Psoas muscle (tissue), 8 donors: ENCODE measurements at places on chromosomes 11 and 22. TPM values are rescaled to one million over a fixed set of nuclear protein-coding genes. Genes with fewer than 3 reads are reported as not detected.
A peak's percentile ranks its signal among the peaks of the same experiment; 100 is the strongest.

TSPAN4 gene
- polyA plus RNA-seq = 11.4 TPM

SYCE3 gene
- polyA plus RNA-seq = not detected

PGA4 gene
- polyA plus RNA-seq = 1.1 TPM

PLEKHB1 gene
- 10.4 TPM for polyA plus RNA-seq

OR51A4 gene
- not detected for polyA plus RNA-seq

DNA sequence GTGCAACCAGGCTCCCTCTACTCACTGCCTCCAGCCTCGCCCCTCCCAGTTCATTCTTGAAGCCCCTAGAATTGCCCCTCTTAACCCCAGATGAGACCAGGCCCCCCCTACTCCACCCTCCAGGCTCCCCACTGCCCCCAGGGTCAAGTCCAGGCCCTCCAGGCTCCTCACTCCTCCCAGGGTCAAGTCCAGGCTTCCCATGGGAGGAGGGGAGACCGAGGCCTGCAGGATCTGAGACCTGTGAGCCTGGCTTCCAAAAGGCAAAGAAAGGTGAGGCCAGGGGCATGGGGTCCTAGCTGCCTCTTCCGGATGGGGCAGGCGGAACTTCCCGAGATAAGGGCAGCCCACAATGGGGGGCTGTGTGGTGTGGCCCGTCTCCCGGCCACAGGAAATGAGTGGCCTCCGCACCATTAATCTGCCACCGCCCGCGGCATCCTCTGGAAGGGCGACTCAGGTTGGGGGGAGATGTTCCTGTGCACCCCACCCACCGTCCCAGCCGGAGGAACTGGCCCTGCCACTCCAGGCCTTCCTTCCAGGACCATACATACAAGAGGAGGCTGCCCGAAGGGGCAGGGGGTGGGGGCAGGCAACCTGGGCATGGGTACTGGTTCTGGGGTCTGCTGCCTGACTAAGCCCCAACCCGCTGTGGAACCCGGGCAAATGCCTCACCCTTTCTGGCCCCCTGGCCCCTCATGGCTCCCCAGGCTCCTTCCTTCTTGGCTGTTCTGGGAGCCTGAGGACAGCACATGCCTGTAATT lies 35.1 kb upstream of the WNT11 start:
- no peak for DNase-seq
- no peak overlapping the region for H3K4me3 ChIP-seq
- H3K4me1 ChIP-seq = peaks cover 3% of the 10 kb centered on the region
- no peaks in the 10 kb centered on the region for H3K36me3 ChIP-seq
- H3K27me3 ChIP-seq = no peaks in the 10 kb centered on the region
- H3K27ac ChIP-seq = no peak overlapping the region

GRCh38 chr11:88359114-88359513 lies 21.6 kb upstream of the CTSC start:
- H3K36me3 ChIP-seq = no peaks in the 10 kb centered on the region
- DNase-seq = no peak
- H3K4me1 ChIP-seq = peaks cover 11% of the 10 kb centered on the region
- no peak overlapping the region for H3K4me3 ChIP-seq
- H3K27ac ChIP-seq = no peak overlapping the region

- no peak overlapping the region for H3K4me3 ChIP-seq
- no peaks in the 10 kb centered on the region for H3K36me3 ChIP-seq
- no peaks in the 10 kb centered on the region for H3K27me3 ChIP-seq
- peak; percentile 51 for DNase-seq
- no peak overlapping the region for H3K27ac ChIP-seq
- H3K4me1 ChIP-seq = peaks cover 6% of the 10 kb centered on the region
Measured at GRCh38 chr11:119625206-119625978, 103.6 kb downstream of the NECTIN1 start.

DNA sequence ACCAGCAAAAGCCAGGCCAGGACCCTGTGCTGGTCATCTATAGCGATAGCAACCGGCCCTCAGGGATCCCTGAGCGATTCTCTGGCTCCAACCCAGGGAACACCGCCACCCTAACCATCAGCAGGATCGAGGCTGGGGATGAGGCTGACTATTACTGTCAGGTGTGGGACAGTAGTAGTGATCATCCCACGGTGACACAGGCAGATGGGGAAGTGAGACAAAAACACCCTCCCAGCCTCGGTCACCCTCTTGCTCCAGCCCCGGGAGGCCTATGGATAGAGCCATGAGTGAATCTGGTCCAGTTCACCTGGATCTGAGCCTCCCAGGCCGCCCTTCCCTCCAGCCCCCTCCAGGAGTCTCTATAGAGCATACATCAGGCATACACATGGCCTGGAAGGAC lies 115.2 kb upstream of the IGLL5 start:
- H3K4me1 ChIP-seq = no peaks in the 10 kb centered on the region
- H3K27ac ChIP-seq = no peak overlapping the region
- H3K4me3 ChIP-seq = no peak overlapping the region
- H3K27me3 ChIP-seq = no peaks in the 10 kb centered on the region
